ENCODE measurements at places on chromosomes 11 and 22.

DNA sequence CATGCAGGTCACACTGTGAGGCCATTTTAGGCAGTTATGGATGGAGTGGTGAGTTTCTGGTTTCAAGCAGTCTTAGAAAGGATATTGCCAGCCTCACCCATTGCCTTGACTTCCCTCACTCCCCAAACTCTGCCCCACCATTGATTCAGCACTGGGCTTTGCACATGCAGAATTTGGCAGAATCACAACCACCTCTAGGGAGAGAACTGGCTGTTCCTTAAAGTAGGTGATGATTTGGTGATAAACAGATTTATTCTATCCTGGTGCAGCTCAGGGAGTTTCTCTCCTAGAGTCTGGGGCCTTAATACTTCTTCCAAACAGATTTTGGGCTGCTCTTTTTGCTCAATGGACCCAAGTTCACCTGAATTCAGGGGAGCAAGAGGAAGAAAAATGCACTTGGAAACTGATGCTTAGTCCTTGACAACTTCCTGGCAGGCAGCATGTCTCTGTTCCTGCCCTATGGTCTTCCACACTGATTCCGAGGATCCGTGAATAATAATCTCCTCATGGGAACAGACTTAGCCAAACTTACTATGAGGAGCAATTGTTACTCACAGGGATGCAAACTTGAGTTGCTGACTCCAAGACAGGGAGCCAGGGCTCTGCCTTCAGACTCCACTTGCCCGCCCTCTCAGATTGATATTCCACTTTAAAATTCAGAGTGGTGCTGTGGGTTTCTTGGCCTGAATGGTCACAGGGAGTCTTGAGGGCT, 129.7 kb upstream of the PARVA start:
- DNase-seq, result no peak

DNA sequence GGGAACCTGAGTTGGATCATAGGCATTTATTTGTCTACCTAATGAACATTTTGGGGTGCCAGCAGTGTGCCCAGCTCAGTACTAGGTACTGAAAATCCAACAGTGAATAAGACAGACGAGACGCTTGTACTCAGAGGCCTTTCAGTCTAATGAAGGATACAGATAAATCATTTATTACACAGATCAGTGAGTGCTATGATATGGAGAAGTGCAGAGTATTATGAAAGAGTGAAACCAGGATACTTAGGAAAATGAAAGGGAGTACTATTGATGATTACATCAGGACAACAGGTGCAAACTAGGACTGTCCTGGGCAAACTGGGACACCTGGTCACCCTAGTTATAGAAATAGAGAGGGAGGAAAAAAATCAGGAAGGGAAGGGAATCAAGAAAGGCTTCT, 207.5 kb upstream of the NCAM1 start:
- no peak for DNase-seq

GRCh38 chr11:69122630-69123431, 32.9 kb upstream of the SMIM38 start:
- peak; percentile 44 for DNase-seq

DNA sequence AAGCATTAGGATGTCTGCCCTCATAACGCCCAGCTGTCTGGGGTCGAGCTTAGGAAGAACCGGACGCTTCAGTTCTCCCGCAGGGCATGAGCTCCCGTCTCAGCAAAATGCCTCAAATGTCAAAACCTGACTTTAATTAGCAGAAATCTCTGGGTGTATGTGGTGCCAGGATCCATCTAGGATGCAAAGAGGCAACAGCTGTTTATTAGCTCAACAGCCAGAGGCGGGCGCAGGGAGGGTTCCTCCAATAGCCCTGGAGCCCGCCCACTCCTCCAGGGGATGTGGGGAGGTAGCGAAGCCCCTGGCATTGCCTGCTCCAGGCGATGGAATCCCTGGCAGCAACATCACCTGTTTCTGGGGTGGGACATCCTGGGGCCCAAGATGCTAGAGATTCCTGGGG, 39.4 kb upstream of the RTL6 start:
- DNase-seq, result no peak

- DNase-seq, result peak; percentile 45
These were observed 15.3 kb upstream of the OR10V1 start for GRCh38 chr11:59728913-59729312.

DNA sequence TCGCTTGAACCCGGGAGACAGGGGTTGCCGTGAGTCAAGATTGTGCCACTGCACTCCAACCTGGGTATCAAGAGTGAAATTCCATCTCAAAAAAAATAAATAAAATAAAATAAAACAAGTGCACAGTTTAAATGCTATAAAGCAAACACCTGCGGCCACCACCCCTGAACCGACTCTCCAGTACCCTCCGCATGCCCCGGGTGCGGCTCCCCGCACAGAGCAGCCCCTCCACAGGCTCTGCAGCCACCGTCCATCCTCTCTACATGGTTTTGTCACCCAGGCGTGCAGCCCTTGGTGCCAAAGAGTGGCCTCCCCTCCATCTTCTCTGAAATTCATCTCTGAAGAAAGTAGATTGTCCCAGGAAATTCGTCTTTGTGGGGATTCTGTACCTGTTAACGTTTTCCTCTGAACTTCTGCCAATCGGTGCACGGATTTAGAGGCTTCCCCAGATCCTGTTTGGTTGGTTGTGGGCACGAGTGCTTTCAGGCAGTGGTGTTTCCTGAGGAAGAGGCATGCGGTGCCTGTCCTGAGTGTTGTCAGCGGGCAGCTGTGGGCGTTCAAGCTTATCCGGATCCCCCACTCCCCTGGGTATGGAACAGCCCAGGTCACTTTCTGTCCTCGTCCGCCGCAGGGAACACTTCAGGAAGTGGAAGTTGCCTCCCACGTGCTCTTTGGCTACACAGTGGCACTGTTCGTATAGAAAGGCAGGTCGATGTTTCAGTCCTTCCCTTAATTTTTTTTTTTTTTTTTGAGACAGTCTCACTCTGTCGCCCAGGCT, 4.1 kb downstream of the MIOX start:
- no peak for DNase-seq

DNA sequence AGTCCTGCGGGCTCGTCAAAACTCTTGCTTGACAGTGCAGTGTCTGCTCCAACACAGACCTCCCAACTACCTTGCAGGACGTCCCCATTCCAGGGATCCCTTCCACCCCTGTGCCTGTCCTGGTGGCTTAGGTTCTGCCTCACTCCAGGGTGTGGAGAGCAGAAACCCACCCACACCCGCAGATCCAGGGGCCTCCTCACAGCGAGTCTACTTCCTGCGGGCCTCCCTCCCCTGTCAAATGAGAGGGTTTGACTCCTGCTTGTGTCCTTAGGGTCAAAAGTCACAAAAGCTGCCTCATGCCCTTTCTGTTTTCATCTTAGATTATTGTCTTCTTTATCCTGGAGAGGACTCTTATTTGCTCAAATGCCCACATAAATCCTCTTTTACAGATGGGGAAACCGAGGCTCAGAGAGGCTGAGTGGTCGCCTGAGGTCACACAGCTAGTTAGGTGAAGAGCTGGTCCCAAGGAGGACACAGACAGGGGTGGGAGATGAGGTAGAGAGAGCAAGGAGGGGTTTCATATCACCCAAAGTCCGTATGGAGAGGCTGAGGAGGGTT, 81.1 kb upstream of the KCNQ1OT1 start:
- no peak for DNase-seq

DNA sequence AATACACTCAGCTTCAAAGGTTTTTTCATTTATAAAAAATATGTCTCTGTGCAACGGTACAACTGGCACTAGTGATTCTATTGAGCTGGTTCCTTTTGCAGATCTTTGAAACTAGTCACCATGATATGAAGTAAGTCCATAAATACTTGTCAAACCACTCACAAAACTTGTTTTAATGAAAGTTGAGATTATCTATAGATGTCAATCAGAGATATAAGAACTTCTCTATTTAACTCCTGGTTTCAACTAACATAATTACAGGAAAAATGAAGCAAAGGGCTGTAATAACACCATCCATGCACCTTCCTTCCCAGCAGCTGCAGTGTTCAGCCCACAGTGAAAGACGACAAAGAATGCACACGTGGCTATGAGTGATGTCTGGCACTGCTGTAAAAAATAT, 44.7 kb downstream of the TMEM123 start:
- no peak for DNase-seq

DNA sequence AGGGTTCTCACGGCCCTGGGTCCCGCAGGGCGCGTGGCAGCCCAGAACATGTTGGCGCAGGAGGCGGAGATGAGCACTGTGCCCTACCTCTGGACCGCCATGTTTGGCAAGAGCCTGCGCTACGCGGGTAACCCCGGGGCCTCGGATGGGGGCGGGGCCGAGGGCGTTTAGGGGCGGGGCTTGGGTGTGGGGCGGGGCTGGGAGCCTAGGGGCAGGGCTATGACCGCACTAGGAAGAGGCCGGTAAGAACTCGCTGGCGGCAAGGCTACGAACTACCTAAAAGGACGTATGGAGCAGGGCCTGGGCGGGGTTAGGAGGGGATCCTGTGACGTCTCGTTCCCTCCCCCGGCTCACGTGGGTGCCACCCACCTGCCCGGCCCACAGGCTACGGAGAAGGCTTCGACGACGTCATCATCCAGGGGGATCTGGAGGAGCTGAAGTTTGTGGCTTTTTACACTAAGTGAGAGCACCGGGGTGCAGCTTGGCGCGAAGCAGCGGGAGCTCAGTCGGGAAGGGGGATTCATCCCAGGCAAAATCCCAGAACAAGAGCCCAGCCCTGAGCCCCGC, 2.8 kb upstream of the LZTR1 start:
- DNase-seq, result peak; percentile 57

DNA sequence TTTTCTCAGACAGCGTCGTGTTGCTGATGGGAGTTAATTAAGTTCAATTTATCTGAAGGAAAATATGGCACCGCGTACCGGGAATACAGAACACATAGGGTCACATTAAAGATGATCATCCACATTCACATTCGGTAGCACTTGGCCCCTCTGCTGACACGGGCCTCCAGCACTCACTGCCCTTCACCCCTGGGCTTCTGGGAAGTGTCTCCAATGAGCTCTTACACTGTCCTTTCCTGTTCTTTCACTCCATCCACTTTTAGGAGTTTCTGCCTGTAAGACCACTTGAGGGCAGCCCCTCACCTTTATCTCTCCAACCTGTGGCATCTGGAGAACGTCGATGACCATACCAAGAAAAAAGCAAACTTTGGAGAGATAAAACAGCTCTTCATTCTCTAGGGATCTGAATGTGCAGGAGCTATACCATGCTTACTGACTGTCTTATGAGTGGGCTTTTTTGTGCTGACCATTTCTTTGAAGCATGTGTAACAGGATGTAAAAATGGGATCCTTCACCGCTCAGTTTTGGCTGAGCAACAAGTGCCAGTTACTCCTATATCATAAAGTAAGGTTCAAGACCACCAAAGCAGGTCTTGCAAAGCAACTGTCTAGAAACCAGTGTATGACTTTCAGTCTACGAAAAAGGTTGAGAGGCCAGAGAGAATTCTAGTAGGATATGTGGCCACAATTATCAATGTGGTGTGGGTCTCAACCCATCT, 1.1 kb upstream of the SERGEF start:
- no peak for DNase-seq

DNA sequence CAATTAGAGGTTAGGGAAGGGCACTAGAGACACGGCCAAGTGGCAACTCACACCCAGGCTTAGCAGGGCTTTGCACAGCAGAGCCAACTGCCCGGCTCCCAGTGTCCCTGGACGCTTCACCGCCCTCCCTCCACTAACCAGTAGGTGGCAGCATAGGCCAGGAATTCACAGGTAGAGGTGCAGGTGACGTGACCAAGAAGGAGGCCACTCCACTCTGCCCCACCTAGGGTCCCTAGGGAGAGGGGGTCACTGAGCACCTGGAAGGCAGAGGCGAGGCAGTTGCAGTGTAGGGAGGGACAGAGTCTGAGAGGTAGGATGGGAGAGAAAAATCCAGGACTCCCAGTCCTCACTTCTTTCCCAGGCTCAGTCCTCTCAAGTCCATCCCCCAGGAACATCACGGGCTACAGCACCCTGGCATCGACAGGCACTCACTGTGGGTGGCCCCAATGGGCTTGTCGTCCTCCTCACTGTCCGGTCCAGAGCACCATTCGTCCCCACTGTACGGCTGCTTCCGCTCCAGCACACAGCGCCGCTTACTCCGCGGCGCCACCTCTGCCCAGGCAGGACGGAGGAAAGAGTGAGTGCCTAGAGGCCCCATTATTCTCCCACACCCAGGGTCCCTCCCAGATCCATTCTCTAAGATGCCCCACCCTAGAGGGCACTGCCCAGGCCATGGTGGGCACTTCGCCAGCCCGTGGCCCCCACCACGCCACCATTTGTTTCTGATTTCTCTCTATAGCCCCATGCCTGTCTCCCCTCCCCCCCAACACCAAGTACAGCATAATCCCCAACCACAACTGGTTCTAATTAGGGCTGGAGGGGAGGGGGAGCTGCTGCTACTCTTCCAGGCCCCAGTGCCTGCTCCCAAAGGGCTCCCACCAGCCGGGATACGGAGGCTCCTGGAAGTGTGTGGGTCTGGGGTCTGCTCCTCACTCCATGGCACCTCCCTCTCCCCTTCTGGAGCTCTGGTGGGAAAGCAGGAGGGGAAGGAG, 18.4 kb downstream of the BCL9L start:
- peak; percentile 91 for DNase-seq

Data from activated CD4-positive, alpha-beta T cell treated with anti-CD3 and anti-CD28 coated beads, Interleukin-10, Interleukin-2, amounts not matched to agents 100 ng/mL and 50 ng/mL, durations not matched to agents 16 hours and 8 hours (primary cell).